ENCODE measurements at places on chromosomes 2 and 18.

GRCh38 chr2:30472326-30472725 lies 25.3 kb downstream of the LCLAT1 start:
- no peak for DNase-seq

- DNase-seq = no peak
Measured at GRCh38 chr2:102544182-102544581, 71.2 kb downstream of the SLC9A4 start.

DNA sequence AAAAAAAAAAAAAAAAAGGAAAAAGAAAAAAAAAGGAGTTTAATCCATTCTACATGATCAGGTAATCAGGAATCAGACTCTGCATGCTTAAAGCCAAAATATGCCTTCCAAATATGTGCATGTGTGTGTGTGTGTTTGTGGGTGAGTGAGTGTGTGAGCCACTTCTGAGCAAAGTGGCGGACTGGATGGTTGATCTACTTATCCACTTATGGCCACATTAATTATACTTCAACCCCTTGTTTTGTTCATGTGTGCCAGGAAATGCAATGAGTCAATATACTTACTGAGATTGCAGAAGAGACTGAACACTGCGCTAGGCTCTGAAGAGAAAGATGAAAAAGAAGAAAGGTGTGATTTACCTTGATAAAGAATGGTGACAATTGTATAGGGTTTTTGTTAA lies 586.5 kb upstream of the NXPH2 start:
- DNase-seq = no peak

DNA sequence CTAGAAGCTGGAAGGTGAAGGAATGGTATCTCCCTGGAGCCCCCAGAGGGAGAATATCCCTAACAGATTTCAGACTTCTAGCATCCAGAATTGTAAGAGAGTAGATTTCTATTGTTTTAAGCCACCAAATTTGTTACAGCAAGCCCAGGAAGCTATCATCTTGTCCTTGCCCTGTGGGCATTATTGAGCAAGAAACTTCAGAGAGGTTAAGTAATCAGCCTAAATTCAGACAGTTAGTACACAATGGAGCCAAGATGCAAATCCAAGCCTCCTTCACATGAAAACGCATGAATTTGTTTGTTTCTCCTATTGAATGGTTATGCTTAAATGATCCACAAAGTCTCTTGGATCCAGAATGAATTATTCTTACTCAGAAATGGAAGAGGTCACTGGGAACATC lies 55.2 kb upstream of the TRIB2 start:
- DNase-seq = no peak

- DNase-seq = no peak
Measured at GRCh38 chr2:9781252-9781651, 62.0 kb upstream of the TAF1B start.

DNA sequence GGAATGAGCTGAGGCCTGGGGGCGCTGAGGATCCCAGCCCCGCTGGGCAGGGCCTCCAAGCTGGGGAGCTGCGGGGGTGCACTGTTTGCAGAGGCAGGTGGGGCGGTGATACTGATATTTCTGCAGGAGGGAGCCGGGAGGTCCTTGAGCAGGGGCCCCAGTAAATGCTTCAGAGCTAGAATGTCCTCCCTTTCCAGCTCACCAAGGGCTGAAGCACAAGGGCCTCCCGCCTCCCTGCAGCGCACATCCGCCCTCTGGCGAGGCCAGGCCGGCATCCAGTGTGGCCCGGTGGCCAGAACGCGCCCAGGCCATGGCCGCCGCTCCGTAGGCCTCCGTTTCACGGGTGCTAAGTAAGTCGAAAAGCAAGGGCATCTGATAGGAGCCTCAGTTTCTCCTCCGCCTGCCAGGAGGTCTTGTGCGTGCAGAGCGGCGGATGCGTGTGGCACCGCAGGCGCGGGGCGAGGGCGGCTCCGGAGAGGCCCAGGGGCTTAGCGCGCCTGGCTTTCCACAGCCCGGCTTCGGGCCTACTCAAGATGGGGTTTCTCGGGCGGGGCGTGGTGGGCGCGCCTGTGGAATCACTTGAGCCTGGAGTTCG lies 29.5 kb upstream of the CHMP1B start:
- DNase-seq = no peak

DNA sequence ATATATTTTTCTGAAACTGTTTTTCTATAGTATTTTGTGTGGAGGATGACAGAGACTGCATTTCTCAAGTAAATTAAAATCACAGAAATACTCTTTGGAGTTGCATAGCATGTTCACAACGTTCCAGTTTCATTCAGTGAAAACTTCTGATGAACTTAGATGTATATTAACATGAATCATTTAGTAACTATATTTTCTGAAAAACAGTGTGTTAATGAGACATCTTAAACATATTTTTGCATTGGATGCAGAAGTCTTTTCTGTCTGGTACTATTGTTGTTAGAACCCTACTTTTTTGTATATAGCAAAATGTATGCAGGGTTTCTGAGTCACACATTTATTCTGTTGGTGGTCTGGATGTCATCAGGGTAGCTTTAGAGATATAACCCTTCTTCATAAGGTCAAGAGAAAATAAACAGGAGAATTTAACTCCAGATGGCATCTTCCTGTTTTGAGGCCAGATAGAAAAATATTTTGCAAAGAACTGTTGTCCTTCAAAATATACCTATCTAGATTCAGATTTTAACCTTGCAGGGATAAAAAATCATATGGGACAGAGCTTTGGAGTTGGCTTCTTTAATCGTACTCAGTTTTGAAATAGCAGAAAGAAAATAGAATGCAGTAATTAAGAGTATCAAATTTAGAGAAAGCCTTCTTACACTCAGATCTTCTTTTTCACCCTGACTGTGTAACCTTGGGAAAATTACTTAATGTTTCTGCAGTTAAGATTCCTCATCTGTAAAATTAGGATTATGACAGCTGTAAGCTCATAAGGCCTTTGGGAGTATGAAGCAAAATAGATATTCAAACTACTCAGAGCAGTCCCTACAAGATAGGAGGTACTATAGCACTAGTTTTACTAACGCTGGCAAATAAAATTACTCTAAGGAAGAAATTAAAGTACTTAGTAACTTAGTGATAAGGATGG lies 5.3 kb downstream of the COL3A1 start:
- no peak for DNase-seq

GRCh38 chr2:33090553-33091134 lies 143.9 kb downstream of the LTBP1 start:
- DNase-seq = no peak

Measured in CD4-positive, alpha-beta T cell treated with Interleukin-6 for 4 hours (primary cell).